DMS79 (cell line): ENCODE measurements at places on chromosomes 6 and 20.
A peak's percentile ranks its signal among the peaks of the same experiment; 100 is the strongest.

- no peak for DNase-seq
Observed at GRCh38 chr6:142013875-142014495, 118.7 kb upstream of the GJE1 start.

DNA sequence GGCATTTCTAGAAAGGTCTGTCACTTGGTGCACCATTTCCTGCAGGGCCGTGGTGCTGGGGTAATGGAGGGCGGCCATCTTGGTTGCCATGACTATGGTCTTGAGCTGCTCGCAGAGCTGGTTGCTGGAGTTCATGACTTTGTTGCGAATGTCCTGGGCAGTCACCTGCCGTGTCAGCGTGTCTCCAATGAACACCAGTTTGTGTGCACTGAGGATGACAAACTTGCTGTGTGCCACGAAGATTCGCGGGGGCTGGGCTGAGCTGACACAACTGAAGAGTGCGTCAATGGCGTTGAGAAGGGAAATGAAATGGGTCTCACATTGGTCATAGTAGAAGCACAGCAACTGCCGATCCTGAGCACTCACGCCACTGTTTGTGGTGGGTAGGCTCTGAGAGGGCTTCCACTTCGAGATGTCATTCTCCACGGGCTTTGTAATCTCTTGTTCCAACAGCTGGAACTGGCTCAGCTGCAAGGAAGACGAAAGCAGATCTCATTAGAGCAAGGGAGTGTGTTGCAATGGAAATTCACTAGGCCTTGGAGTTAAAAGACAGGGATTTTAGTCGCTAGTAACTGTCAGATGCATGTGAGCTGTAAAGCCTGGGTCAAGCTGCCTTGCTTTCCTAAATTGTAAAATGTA, 47.1 kb downstream of the NEDD9 start:
- DNase-seq = no peak

DNA sequence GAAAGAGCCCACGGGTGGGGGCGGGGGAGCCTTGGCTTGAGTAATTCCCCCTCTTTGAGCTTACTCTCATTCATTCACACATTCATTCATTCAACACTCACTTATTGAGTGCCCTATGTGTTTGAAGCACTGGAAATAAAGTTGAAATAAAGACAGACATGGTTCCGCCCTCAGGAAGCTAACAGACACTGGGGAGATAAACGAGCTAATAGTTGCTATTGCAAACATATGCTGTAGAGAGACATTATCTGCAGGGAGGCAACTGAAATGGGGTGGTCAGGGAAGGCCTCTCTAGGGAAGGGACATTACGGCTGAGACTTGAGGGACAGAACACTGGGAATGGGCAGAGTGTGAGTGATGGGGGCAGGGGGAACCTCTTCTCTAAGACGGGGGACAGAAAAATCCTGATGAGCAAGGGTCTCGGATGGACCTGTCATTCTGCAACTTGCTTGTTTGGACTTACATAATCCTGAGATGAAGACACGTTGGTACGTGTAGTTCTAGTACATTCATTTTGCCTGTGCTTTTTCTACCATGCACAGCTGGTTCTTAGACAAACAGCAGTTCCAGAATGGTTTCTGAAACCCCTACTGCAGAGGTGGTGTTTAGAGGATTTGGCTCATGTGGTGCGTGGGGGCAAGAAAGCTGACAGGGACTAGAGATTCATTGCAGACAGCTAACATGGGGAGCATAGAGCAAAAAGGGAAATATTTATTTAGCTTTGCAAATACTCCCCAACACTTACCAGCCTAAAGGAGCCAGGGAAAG, 71.1 kb upstream of the BLCAP start:
- DNase-seq = no peak

DNA sequence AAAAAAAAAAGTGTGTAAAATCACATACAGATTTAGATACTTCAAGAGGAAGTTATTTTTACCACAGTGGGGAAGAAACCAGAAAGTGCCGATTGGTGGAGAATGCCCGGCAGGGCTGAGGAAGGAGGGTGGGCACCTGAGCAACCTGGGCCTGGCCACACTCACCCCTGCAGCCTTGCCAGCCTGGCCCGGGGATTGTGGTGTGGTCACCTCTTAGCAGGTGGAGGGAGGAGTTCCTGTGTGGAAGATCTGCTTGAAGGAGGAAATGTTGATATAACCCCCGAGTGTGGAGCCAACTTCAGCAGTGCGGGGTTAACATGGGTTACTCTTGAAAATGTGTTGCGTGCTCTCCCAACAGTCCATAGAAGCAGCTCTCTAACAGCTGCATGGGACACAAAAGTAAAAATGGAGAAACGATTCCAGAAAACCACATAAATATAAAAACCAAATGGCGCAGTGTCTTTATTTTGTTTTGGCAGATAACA, 14.7 kb downstream of the UST start:
- peak; percentile 27 for DNase-seq

DNA sequence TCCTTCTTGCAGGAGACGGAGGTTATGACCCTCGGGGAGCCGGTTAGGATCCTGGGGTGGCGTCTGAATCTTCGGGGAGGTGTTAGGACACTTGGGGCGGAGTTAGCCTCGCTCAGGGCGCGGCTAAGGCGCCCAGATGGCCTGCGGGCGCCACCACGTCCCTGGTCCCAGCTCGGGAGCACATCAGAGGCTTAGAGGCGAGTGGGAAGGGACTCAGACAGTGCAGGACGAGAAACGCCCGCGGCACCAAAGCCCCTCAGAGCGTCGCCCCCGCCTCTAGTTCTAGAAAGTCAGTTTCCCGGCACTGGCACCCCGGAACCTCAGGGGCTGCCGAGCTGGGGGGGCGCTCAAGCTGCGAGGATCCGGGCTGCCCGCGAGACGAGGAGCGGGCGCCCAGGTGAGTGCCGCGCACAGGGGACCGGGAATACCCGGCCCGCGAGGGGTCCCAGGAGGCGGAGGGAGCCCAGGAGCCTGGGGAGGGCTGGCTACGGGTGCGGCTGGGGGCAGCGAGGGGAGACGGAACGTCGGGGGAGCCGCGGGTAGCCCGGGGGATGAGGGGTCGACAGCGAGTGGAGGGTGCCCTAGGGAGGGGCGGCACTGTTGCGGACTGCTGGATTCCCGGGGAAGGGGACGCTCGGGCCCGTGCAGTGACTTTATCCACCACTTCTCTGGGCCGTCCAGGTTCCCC, at the start of gene HCK:
Gene HCK, plus strand, starts transcription at position 153 of the 688 bp plus-strand sequence.
- no peak for DNase-seq

- DNase-seq = peak; percentile 77
Observed at GRCh38 chr6:101393829-101394251, 332 bp downstream of the GRIK2 start.

DNA sequence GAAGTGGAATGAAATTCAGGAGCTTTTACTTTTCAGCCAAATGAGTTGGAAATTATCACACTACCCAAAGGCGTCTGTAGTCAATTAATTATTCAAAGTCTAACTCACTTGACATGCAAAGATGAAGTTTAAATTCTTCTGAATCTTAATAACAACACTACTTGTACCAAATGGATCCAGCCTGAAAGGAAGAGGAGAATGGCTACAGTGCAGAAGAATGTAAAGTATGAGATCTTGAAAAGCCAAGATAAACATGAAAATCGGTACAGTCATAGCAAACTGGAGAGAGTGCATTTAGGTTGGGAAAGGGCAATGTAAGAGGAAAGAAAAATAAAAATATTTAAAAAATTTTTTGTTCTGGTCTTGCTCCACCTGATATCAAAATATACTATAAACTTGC, 195.5 kb downstream of the SIM1 start:
- no peak for DNase-seq

GRCh38 chr6:56148488-56149186, 98.7 kb downstream of the COL21A1 start:
- no peak for DNase-seq

DNA sequence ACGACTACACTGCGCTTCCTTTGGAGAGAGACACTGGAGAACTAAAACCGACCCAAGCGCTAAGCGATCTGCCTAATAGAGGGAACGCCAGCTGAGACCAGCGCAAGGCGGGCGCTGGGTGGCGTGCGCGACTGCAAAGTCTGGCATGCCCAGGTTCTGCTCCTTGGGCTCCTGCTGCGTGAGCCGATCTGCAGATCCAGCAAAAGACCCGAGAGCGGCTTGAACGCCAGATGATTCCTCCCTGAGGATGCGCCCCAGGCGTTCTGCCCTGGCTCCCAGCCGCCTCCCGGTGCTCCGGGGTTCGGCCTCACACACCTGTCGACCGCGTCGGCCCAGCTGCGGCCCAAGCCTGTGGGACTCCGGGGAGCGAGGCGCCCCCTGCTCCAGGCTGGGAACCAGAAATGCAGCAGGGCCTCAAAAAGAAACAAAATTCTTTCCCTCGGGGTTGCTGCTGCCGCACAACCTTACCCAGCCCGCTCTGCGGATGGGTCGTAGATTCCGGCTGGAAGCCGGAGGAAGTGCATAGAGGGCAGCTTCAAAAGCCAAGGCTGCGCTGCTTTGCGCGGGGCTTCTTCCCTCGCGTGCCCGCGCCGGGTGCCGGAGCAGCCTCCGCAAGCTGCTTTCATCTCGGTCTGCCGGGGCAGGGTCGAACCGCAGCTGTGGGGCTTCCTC, 17.9 kb upstream of the PRDM13 start:
- peak; percentile 51 for DNase-seq

DNA sequence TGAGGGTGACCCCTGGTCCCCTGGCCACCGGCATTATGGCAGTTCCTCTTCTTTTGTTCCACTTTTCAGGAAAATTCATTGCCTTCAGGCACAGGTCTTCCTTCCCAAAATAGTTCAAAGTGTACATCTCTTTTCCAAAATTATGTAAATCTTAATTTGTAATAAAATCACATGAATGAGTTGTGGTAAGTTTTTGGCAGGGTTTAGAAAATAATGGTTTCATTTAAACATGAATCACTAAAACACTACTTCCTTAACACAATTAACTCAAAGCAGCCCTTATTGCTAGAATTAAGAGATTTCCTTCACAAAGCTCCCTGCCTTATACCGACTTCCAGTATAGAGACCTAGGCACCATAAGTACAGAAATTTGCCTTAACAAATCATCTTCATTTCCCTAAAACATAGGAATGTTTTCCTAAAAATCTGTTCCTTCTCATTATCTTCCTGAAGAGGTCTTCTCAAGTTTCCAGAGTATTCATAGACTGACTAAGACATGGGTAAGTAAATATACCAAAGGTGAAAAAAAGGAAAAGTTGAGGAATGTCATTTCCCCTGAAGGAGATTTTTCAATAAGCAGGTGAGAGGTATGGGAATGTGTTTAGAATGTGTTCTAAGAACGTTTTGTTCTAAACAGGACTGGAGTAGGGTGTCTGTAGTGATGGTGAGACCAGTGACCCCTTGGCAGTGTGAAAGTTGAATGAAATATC, 148.2 kb upstream of the CITED2 start:
- no peak for DNase-seq

GRCh38 chr20:38165089-38165965, at the start of gene TGM2:
Gene TGM2, minus strand, starts transcription at chr20:38165270. Its CDS starts 72 bp downstream, at chr20:38165198.
- DNase-seq = no peak

DNA sequence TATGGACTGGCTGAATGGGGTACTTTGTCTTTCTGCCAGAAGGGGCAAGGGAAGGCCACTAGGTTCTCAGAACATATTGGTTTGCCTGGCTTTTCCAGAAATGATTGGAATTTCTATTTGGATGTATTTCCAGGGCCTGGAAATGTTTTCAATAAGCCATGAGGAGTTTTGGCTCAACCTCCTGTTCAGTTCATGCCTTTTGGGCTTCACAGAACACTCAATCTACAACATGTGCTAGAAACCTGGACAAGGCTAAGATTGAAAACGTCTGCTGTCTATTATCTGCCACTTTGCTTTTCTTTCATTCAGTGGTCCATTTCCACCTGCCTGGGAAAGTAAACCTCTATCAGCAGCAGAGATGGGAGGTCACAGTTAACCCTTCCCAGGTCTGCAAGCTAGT, 793.4 kb downstream of the TENT5A start:
- no peak for DNase-seq

- DNase-seq = no peak
Observed at GRCh38 chr20:51945881-51946280, 143.6 kb upstream of the SALL4 start.

DNA sequence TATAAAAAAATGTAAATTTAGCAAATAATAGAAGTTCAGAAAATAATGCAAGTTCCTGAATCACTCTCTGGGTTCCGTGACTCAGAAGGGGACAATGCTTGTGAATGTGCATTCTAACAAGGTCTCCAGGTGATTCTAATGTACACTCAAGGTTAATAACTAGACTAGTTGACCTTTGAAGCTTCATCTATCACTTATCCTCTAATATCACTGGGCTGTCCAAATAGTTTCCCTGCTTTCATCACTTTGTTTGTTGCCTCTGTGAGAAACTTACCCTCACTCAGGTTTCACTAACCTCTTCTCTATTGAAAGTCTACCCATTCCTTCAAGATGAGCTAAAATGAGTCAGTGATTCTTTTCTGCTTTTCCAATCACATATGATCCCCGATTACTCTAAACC, 189.0 kb downstream of the BTBD9 start:
- DNase-seq = no peak

- no peak for DNase-seq
Observed at GRCh38 chr6:33699739-33700138, 11.8 kb downstream of the UQCC2 start.

DNA sequence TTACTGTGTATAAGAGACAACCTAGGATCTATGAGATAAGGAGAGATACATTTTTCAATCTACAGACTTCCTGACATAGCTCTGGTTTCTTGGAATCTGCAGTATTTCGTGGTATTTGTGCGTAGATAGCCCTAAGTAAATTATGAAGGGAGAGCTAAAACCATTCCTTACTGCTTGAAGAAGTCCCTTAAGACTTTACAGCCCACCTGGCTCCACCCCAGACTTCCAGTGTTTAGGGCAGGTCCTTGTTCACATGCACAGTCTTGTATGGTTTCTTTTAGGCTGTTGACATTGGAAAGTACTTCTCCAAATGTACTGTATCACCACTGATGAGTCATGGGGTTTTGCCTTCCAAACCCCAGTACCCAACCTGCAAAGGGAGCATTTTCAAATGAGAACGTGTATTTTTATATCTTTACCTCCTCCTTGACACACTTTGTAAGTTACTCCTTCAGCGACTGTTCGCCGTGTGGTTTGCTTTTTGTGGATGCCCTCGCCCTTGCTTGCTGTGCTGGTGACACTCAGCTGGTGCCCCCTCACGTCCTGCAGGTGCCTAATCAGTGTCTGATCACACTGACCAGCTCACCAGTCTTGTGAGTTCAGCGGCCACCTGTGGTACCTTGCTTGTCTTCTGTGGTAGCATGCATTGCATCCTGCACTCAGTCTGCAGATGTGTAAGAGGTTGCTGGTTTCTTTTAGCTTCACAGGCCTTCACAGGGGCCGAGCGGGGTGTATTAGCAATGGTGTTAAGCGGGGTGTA, 73.3 kb downstream of the IGF2R start:
- DNase-seq = no peak
